ENCODE measurements at places on chromosomes 13 and 19.

GRCh38 chr13:79686441-79686840 lies 205.5 kb downstream of the NDFIP2 start:
- DNase-seq = no peak

DNA sequence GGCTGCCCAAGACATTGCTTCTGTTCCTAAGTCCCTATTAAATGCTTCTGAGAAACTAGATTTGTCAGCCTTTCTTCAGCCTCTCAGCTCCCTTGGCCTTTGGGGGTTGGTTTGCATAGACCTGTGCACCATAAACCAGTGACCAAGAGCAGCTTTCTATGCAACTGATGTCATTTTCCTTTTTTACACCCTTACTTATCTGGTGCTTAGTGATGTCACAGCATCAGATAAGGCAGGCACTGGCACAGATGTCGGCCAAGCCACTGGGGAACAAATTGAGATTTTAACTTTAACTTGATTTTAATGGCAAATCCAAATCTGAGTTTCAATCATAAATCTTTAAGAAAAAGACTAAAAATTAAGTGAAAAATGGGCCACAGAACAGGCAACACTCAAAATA lies 59.8 kb downstream of the RUBCNL start:
- no peak for DNase-seq

GRCh38 chr13:43694146-43694664 lies 92.6 kb downstream of the ENOX1 start:
- DNase-seq = no peak

- no peak for DNase-seq
Observed at GRCh38 chr19:2798158-2798685, 12.9 kb downstream of the THOP1 start.

- DNase-seq = no peak
Observed at GRCh38 chr13:44989941-44990340, 603 bp downstream of the GPALPP1 start.

DNA sequence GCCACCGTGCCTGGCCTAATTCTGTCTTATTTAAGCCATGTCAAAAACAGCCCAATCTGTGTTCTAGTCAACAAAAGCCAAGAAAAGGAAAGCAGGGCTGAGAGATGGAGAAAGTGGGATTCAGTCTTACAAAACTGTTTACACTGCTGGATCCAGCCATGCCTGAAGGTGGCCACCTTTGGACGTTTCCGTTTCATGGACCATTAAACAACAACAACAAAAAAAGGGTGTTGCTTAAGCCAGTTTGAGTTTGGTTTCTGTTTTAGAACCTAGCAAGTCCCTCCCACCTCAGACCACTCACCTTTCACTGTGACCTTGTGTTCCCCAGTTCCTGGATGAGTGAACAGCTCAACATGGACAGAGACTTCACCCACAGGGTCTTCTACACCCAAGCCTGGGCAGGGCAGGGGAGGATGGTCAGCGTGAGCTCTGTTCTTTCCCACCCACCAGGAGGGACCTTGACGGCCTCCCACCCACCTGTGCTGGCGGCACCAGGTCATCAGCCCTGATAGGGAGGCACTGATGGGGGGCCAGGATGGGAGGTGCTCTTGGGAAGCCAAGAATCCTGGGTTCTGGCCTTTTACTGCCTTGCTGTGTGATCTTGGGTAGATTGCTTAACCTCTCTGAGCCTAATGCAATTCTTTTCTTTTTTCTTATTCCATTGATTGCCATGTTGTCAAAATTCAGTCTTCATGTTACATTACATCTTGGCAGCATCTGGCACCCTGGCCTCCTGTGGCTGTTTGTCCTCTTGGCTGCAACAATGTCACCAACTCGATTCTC lies 56.2 kb downstream of the COLGALT1 start:
- DNase-seq = no peak

- DNase-seq = no peak
Observed at GRCh38 chr13:77919246-77919920, 752 bp upstream of the EDNRB start.

GRCh38 chr19:57830071-57830602 lies at the start of gene ZNF587B:
Gene ZNF587B, plus strand, starts transcription at chr19:57830299. Its CDS starts 230 bp downstream, at chr19:57830529.
- no peak for DNase-seq

DNA sequence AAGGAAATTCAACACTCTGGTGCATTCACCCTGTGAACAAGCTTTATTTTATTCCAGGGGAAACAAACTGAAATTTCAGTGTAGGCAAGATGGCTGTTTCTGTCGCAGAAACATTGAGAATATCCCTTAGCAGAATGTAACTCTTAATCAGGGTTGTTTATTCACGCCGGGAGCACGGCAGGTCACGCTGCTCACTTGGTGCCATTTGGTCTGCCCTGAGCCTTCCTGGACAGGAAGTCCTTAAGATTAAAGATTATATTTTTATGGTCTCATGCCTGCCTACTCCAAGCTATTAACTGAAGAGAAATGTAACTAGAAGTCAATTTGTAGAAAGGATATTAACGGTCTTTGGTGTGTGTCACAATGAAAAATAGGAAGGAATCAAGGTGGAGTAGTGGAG lies 185.3 kb upstream of the ARGLU1 start:
- DNase-seq = no peak

GRCh38 chr19:6828698-6829633 lies 56.5 kb downstream of the VAV1 start:
- no peak for DNase-seq

GRCh38 chr13:52812941-52813340 lies 35.5 kb downstream of the PCDH8 start:
- no peak for DNase-seq

DNA sequence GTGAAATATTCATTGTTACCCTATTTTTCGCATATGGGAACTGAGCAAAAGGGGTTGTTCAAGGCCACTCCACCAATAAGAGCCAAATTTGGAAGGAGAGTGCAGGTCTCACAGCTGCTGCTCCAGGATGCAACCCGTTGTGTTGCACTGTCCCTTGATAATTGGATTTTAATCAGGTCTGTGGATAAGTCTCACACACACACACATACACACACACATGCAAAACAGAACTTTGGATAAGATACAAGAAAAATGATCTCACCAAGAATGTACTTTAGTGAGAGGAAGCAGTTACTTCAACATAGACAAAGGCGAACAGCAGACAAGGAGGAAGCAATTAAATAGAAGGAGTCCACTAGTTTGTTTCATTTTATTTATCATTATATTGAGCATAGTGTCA lies 127.3 kb upstream of the EDNRB start:
- DNase-seq = no peak

DNA sequence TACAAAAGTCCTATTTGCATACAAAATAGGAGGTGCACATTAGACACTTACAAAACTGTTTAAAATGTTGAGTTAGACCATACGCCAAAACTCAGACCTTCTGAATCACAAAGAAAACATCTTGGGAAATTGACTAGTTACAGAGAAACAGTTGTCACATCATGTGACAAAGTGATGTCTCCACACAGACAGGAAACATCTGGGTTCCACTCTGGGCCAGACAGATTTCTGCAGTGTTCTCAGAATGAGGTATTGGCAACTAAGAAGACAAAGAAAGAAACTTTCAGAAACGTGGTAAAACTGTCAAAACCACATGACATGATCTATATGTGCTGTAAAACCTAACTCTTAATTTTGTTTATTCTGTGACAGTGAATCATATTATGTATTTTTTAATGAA lies 6.7 kb downstream of the ZNF793 start:
- DNase-seq = no peak
